ENCODE measurements at places on chromosomes 7 and 10. TPM values are rescaled to one million over a fixed set of nuclear protein-coding genes. Genes with fewer than 3 reads are reported as not detected.

GRCh38 chr7:157027568-157028198, 17.2 kb upstream of the MNX1 start:
- no peak for DNase-seq

DNA sequence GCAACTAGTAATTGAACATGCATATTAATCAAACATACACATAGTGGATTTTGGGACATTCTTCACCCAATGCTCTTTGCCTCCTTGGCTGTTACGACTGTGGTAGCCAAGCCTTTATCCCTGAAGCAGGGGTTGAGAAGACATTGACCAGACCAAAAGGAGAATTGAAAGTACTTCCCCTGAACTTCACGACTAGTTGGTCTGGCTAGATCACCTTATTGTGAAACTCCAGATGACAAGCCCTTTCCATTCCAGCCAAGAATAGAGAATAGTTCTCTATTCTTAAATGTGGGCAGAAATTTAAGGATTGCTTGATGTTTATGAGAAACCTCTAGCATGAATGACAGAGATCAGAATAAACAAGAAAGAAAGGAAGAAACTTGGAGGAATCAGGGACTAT, 97.0 kb downstream of the LRMDA start:
- no peak for DNase-seq

DNA sequence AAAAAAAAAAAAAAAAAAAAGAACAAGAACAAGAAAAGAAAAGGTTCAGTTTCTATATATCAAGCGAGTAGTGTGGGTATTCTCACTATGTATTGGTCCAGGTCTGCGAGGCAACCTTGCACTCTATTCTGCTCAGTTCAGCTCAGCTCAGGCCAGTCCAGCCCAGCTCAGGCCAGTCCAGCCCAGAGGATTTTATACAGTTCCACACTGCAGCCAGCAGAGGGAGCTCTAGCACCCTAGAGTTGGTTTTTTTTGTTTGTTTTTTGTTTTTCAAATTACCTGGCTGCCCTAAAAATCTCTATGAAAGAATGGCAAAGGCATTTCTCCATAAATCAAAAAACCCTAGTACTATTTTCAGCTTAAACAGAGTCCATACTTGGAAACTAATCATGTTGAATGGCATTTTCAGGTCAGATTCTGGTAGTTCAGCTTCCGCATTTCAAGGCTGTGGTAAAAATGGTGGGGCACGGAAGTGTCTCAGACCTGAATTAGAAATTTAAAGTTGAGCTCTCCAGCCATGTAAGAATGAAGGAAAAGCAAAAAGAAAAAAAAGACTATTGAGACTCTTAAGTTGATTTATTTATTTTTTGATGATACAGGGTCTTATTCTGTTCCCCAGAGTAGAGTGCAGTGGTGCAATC, 55.2 kb upstream of the GSDME start:
- peak; percentile 79 for DNase-seq

GRCh38 chr10:93248583-93249227, 175.0 kb downstream of the CYP26A1 start:
- no peak for DNase-seq

TWIST1 gene
- total RNA-seq = 8.5 TPM

BHLHA15 gene
- total RNA-seq = not detected
